Thoracic aorta (tissue), 2 donors: ENCODE measurements at places on chromosomes 3 and 15.

DNA sequence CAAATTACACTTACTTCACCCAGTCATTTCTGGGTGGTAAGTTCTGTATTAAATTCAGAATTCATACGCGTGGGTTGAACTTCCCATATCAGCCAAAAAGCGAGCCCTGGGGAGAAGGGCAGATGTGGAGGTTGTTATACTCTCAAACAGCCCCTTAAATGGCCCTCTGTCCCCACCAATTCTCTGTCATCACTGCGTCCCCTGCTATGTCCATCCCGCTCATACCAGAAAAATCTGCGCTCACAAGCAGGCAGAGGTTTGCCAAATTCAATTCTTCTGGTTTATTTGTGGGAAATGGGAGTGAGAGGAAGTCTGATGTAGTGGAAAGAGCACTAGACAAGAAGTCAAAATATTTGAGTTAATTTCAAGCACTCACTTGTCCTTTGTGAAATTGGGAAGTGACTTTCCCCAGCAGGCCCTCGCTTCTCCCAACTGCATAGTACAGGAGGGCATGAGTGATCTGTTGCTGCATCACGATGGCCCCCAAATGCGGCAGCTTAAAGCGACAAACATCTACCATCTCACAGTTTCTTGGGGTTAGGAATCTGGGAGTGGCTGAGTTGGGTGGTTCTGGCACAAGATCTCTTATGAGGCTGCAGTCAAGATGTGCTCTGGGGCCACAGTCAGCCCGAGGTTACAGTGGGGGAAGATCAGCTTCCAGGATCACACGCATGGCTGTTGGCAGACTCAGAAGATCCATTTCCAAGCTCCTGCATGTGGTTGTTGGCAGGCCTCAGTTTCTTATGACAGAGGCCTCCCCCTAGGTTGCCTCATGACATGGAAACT lies 67.7 kb downstream of the CPN2 start:
- DNase-seq: no peak

DNA sequence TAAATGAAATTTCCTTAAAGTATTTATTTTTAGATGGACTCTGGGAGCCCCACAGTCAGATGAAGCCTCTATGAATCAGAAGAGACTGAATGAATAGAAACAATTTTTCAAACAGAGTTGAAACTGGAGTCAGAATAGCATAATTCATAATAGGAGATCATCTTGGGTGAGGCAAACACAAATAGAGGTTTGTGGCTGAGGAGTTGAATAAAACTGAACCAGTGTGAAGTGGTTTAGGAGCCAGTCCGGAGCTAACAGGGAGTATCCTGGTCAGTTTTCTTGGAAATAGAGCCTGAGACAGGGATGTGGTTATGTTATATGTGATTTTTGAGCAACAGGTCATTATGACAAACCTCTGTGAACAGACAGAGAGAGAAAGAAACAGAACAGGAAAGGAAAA lies 39.2 kb downstream of the SAMMSON start:
- no peak for DNase-seq

- no peak for DNase-seq
Observed at GRCh38 chr15:64146041-64146440, 5.5 kb upstream of the SNX22 start.

- no peak for DNase-seq
Observed at GRCh38 chr15:42819786-42820185, 82.9 kb upstream of the CDAN1 start.

- DNase-seq: no peak
Observed at GRCh38 chr3:56251343-56251945, 216.8 kb downstream of the ERC2 start.

- DNase-seq: no peak
Observed at GRCh38 chr15:86919581-86919980, 839.9 kb downstream of the AGBL1 start.

GRCh38 chr3:136559896-136560295 lies 192.3 kb downstream of the STAG1 start:
- DNase-seq: no peak

DNA sequence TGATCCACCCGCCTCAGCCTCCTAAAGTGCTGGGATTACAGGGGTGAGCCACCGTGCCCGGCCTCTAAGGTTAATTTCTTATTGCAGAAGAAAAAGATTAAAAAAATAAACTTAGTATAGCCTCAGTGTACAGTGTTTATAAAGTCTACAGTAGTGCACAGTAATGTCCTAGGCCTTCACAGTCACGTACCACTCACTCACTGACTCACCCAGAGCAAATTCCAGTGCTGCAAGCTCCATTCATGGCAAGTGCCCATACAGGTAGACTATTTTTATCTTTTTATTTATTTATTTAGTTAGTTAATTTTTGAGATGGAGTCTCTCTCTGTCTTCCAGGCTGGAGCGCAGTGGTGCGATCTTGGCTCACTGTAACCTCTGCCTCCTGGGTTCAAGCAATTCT lies 3.2 kb upstream of the FLNB start:
- no peak for DNase-seq

DNA sequence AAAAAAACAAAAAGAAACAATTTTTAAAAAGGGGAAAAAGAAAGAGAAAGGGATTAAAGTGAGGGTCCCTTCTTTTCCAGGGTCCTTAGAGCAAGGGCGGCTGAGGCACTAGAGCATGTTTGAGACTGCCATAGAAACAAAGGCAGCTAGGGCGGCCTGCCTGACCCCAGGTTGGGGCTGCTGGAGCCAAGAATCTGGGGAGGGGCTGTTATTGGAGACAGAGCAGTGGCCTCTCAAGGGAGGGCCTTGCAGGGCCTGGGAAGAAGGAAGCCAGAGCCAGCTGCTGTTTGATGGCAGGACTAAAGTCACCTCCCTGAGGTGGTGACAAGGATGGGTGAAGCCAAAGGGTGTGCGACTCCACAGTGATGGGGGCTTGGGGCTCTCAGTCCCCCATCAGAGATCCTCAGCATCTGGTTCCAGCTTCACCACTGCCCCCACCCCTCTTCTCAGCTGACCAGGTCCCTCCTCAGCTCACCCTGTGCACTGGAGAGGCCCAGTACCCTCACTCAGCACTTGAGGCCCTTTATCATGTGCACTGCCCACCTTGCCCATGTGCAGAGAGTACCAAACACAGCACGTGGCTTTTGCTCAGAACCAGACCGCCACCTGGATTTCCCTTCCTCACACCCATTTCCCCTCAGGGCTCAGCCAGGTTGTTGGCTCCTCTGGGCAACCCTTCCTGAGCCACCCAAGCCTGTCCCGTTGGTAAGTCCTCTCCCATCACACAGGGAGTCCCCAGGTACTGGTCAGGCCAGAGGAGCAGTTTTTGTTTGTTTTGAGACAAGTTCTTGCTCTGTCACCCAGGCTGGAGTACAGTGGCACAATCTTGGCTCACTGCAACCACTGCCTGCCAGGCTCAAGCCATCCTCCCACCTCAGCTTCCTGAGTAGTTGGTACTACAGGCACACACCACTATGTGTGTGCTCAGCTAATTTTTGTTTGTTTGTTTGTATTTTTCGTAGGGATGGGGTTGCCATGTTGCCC lies 1.7 kb downstream of the TMEM89 start:
- DNase-seq: no peak

- DNase-seq: no peak
Observed at GRCh38 chr3:139528281-139528680, 11.3 kb downstream of the RBP1 start.
